Central memory CD8-positive, alpha-beta T cell (primary cell): ENCODE measurements at places on chromosomes 1 and 21.

- DNase-seq: no peak
Observed at GRCh38 chr1:204841316-204841715, 29.3 kb upstream of the NFASC start.

- no peak for DNase-seq
Observed at GRCh38 chr1:61254634-61255357, 172.4 kb downstream of the NFIA start.

- DNase-seq: no peak
Observed at GRCh38 chr1:157147906-157148700, 9.9 kb upstream of the ETV3 start.

GRCh38 chr1:203059485-203059884 is 26.3 kb downstream of the MYOG start:
- DNase-seq: no peak

GRCh38 chr1:59986516-59987310 is 60.1 kb upstream of the CYP2J2 start:
- DNase-seq: no peak

- DNase-seq: no peak
Observed at GRCh38 chr1:55322842-55323241, 107.7 kb upstream of the USP24 start.

- DNase-seq: no peak
Observed at GRCh38 chr1:47561523-47562007, 123.7 kb downstream of the FOXD2 start.

DNA sequence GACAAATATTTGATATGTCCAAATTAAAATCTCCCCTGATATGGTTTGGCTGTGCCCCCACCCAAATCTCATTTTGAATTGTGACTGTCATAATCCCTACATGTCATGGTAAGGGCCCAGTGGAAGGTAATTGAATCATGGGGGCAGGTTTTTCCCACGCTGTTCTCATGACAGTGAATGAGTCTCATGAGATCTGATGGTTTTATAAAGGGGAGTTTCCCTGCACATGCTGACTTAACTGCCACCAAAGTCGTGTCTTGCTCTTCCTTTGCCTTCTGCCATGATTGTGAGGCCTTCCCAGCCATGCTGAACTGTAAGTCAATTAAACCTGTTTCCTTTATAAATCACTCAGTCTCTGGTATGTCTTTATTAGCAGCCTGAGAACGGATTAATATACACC is 207.0 kb downstream of the BARHL2 start:
- DNase-seq: no peak

- DNase-seq: no peak
Observed at GRCh38 chr1:12468323-12468722, 149.7 kb downstream of the DHRS3 start.

DNA sequence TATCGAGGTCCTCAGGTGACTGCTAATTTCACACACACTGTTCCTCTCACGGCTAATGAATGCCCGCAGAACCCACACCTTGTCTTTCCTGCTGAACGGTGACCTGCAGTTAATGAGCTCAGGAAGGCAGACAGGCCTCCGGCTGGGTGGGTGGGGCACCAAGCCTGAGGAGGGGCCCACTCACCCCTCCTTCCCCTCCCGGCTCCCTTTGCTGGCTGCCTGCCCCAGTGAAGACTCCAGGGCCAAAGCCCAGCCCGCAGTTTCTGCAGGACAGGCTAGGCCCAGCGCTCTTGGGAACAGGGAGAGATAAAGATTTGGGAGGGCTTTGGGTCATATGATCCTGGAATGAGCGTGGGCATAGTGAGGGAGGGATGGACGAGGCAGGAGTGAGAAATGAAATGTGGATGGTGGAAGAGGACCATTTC is 26.4 kb downstream of the FOXO6 start:
- no peak for DNase-seq

DNA sequence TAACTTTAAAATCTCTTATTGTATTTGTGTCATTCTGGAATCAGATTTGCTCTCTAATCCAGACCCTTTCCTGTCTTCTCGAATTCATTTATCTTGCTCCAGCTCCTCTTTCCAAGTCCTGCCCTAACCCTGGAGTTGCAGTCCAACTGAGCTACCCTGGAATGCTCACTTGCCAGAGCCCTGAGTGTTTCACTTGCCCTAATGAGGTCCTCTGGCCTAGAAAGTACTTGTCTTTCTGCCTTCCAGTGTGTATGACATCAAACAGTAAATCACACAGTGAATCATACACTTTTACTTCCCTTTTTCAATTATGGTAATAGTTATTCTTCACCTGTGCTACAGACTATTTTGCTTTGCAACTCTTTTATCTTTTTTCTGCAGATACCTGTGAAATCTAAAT is 96.9 kb downstream of the NEK7 start:
- DNase-seq: no peak

GRCh38 chr1:213586587-213586972 is 401.2 kb upstream of the PROX1 start:
- DNase-seq: no peak

DNA sequence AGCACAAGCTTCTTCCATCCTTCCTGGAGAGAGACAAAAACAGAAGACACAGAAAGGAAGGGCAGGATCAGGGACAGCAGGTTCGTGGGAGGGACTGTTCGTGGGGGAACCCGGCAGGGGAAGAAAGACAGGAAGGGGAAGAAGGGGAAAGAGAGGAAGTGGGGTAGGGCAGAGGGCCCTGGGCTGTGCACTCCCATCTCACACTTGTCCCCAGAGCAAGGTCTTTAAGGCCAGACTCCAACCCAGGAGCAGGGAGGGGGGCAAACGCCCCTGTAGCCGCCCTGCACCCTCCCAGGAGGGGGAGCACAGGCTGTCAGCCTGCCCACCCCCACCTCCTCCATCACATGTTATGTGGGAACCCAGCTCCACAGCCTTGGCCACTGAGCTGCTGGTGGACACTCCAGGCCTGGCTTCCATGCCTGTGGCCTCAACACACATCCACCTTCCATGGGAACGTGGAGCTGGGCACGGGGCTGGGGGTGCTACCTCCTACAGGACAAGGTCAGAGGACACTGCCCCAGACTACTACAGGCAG is 9.3 kb downstream of the SLC19A1 start:
- no peak for DNase-seq

DNA sequence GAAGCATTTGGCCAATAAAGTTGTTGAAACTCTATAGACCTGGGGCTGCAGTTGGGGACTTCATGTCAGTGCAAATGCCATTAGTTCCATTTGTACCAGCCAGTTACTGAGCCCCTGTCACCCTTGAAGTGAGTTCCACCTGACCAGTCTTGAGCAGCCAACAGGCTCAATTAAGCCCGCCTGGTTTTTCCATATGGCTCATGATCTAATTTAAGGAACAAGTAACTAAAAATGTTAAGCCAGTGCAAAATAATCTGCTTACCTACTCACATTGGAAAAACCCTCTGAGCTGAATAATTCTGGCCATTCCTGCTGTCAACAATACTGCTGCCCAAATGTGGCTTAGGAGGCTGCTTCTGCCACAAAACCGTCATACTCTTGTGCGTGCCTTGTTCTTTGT is 21.6 kb downstream of the NSUN4 start:
- no peak for DNase-seq

GRCh38 chr1:168400139-168400538 is 119.5 kb downstream of the TBX19 start:
- DNase-seq: no peak

GRCh38 chr1:62676611-62677356 is 11.4 kb downstream of the DOCK7 start:
- DNase-seq: no peak

DNA sequence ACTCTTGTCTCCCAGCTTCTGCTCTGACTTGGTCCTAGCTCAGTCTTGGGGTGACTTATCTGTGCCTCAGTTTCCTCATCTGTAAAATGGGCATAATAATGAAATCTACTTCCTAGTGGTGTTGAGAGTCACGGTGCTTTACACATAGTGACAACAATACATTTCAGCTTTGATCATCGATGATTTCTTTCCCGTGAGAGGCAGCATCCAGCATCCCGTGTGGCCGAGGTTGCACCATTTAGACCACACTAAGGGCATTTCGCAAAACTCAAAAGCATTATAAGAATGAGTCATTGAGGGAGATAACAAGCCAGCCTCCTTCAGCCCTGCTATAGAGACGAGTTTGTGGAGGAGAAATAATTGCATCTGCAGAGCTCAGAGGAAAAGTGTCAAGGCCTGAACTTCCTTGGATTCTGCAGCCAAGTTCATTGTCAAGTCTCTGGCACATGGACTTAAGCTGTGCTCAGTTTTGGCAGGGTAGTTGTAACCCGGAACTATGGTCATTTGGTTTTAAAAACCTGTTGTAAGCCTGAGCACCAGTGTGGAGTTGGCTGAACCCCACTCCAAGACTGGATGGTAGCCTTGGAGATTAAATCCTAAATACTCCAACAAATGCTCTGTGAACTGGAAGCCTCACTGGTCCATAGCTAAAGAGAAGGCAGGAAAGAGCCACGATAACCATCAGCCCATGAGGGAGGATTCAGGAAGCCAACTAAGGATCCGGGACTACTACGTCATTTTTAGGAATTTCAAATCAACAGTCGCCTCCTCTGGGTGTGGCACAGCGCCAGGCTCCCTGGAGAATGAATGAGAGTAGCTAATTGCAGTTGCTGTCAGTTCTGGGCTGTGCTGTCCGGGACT is 64.2 kb downstream of the TCP10L start:
- no peak for DNase-seq

- DNase-seq: no peak
Observed at GRCh38 chr1:64942118-64942517, 24.2 kb downstream of the JAK1 start.

GRCh38 chr1:113758631-113759332 is 504 bp downstream of the PHTF1 start:
- DNase-seq: peak; percentile 43

DNA sequence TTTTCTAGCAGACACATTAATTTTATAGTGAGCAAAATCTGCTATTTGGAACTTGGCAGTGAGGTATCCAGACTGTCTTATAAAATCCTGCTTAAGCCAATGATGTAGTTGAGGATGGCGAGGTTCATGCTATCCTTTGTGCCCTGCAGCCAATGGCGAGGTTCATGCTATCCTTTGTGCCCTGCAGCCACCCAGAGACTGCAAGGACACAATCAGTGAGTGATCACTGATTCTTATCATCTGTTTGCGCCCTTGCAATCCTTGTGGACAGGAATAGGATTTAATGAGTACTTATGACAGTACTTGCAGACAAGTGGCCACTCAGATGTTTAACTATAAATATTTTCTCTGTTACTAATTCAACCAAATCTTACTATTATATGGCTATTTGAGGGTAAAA is 112.6 kb downstream of the EIF4G3 start:
- no peak for DNase-seq

DNA sequence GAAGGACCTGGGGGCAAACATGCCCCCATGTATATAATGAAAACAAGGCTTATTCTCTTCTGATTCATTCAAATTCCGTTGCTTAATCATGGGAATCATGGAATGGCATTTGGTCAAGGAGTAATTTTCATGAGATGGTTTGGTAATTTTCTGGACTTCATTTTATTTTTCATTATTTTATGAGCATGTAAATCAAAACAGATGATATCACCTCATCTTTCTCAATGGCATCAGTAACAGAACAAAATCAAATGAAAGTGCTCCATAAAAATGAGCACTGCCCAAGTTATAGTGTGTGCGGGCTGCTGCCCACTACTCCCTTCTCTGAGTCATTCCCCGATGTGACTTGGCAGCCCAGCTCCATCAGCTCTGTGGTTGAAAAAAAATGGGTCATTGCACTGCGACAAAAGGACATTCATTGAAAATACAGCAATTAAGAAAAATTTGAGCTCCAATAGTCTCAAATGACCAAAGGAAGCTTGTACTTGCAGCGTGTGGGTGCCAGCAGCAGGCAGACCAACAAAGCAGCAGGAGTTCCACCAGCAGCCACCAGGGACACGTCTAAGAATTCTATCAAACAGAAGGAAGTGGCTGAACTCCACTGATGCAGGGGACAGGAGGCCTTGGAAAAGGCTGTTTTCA is 84.3 kb upstream of the VAV3 start:
- DNase-seq: no peak

DNA sequence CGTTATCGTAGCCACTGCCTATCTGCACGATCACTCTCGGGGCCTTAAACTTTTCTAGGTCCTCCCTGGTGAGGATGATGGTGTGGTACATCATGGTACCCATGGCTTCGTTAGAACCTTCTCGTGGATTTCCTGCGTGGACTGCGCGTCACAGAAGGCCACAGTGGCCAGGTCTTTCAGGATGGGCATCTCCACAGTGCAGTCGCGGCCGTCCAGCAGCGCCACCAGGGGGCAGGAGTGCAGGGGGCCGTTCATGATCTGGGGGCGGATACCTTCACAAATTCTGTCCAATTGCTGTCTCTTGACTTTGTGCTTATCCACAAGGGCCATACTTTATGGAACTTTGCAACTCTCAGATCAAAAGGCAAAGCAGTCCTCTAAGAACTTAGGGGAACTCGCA is 69.6 kb downstream of the WLS start:
- no peak for DNase-seq

DNA sequence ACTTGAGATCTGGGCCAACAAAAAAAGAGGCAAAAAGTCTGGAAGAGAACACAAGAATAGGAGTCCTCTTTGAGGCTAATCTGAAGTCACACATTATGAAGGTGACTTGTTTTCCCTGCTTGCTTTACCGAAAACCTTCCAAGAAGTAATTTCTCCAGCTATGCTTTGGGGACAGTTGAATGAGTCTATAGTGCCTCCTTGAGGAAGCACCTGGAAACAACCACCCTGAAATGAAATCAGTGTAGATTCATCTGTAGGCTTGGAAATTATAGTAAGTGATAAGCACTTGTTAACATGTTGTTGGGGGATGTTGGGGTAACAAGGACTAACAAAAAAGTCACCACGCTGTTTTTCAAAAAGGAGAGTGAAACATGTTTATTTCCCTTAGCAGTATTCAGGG is 23.4 kb upstream of the RPTN start:
- DNase-seq: no peak
